ENCODE measurements at places on chromosomes 16 and 17. TPM values are rescaled to one million over a fixed set of nuclear protein-coding genes. Genes with fewer than 3 reads are reported as not detected.

Gene GPS2
- total RNA-seq: 92.7 TPM

Gene TMEM238L
- total RNA-seq: not detected

Gene ABCA6
- not detected for total RNA-seq

Gene KRTAP4-1
- total RNA-seq: not detected

Gene PLCG2
- 0.36 TPM for total RNA-seq

Gene PCGF2
- 7.6 TPM for total RNA-seq

Gene OR1A1
- total RNA-seq: not detected

Gene TBC1D26
- total RNA-seq: not detected

Gene TMC5
- not detected for total RNA-seq

Gene ABCC12
- total RNA-seq: 0.48 TPM

Gene TBC1D16
- total RNA-seq: 10.7 TPM

Gene TGFB1I1
- 27.5 TPM for total RNA-seq

Gene MARF1
- 11.9 TPM for total RNA-seq

Gene NKD1
- total RNA-seq: 14.2 TPM

Gene PLXDC1
- 1.4 TPM for total RNA-seq

Gene ITGB4
- 0.36 TPM for total RNA-seq

- DNase-seq: no peak
Observed at GRCh38 chr16:62240722-62241121, 204.5 kb upstream of the CDH8 start.

GRCh38 chr16:28092721-28093384 lies 29.3 kb upstream of the GSG1L start:
- peak; percentile 7 for DNase-seq

DNA sequence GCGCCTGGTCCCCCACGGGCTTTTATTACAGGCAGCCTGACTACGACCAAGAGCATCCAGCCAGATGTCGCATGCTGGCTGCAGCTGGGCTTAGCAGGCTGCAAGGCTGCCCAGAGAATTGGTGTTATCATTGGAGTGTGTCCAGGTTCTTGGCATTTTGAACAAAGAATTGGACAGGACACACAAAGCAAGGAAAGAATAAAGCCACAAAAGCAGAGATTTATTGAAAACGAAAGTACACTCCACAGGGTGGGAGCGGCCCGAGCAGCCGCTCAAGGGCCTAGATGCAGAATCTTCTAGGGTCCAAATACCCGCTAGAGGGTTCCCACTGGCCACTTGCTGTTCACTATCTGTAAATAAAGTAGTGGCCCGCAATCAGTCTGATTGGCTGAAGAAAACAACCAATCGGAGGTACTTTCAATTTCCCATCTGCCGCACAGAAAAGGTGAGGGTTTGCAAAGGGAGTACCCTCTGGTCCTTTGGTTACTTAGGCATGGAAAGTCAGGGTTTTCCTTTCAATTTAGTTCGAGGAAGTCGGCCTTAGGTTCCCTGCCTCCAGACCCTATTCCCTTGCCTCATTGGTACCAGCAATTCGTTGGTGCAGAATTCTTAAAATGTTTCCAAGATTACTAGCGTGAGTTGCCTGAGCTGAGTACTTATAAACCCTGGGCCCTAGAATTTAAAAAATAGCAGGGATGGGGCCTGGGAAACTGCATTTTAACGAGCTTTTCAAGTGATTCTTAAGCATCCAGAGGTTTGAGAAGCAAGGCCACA lies 38.5 kb upstream of the CNEP1R1 start:
- DNase-seq: peak; percentile 70

- no peak for DNase-seq
Observed at GRCh38 chr16:31157136-31157535, 7.3 kb upstream of the PRSS36 start.

DNA sequence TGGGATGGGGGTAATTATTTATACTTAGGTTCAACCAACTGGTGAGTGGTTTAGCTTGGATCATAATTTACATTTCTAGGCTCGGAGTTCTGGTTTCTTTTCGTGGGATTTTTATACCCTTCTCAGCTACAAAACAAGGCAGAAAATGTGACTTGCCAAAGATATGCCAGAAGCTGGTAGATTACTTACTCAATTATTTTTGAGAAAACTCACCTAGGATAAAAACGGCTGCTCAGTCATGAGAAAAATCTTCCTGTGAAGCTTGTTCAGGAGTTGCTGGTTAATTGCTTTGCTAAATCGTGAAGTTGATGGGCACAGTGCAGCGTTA lies 1.1 kb downstream of the NDEL1 start:
- DNase-seq: no peak

DNA sequence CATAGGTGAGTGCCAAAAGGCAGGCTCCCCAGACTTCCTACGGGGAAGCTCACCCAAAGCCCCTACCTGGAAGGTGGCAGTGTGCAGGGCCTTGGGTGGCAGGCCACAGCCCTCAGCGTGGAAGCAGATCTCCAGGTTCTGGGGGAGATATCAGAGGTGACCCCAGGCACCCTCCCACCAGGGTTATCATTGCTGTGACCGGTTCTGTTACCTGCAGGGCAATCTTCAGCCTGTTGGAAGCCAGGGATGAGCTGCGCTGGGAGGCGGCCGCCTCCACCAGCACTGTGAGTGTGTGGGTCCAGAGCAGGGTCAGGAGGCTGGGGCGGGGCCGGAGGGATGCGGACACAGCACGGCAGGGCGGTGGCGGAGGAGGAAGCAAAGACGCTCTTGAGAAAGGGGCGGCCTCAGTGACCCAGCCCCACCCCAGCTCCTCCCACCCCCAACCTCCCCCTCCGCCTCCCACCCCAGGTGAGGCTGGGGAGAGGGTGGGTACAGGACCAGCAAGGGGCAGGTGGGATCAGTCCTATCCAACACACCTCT lies 13.1 kb downstream of the UNC13D start:
- DNase-seq: no peak

DNA sequence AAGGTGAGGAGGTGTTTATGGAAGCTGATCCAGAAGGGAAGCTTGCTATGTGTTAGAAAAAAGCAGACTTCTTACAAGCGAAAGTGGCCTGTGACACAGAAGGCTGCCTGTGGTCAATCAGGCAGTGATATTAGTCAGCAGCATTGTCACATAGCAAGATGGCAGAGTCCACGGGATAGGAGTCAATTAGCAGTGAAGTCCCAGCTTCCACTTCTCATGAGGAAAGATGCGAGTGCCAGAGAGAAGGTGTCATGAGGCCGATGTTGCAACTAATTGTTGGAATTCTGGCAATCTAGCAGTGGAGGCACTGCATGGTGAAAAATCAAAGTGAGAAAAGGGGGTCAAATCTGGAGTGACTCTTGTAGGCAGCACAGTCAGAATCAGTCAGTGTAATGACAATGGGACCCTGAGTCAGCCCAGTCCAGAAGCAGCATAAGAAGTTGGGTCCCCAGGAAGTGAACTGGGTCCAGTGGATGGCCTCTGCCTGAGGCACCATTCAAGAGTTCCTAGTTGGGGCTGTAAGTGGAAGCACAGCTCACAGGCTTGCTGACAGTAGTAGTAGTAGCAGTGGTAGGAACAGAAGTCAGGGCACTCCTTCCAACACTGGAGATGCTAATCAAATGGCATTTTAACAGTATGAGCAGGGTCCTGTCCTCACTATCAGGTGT lies 85.1 kb downstream of the TNFRSF13B start:
- DNase-seq: no peak

GRCh38 chr17:61385577-61386236 lies 13.9 kb upstream of the TBX2 start:
- no peak for DNase-seq

DNA sequence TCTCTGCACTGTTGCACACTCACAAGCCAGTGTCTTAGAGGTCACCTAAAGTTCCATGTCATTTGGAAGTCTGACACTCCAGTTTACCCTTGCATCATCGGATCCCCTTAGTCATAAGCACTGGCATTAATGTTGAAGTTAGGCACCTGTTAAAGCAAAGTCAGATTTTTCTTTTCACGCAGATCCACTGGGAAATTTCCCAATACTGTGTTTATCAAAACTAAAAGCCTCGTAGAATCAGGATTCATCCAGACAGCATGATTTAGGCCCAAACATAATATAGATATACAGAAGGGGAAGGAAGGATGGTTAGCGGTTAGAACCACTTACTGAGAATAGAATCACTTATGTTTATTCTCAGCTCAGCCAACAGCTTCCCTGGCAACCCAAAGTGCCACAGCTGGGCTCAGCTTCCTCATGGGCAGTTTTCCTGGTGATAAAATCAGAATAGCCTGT lies 30.1 kb upstream of the HAPSTR1 start:
- DNase-seq: peak; percentile 59

DNA sequence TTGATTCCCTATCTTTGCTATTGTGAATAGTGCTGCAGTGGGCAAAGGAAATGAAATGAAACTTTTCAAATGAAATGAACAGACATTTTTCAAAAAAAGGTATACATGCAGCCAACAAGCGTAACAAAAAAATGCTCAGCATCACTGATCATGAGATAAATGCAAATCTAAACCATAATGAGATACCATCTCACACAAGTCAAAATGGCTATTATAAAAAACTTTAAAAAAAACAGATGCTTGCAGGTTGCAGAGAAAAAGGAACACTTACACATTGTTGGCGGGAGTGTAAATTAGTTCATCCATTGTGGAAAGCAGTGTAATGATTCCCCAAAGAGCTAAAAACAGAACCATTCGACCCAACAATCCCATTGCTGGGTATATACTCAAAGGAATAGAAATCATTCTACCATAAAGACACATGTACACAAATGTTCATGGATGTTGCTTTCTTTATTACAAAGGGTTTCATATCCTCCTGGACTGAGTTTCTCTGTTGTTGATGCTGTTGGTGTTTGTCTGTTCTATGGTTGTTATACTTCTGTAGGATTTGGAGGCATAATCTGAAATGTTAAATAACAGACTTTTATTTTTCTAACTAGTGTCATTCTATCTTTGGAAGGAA lies 99.3 kb upstream of the SOX9 start:
- no peak for DNase-seq

DNA sequence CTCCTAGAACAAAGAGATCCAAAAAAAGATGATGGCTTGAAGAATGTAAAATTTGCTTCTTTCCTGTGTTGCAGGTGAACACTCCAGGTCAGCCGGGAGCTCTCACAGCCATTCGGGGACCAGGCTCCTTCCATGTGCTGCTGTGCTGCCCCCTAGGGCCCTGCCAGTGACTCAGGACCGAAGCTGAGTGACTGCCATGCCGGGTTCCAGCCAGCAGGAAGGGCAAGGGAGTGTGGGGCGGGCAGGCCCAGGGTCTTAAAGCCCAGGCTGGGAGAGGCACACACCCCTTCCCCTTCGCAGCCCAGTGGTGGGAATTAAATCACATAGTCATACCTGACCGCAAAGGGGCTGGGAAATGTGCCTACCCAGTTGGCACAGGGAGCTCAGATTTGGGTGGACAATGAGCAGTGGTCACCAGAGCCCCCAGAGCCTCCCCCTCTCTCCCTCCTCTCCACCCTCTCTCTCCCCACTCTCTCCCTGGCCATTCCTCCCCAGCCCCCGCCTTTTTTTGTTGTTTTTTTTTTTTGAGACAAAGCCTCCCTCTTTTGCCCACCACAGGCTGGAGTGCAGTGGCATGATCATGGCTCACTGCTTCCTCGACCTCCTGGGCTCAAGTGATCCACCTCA lies 11.5 kb downstream of the EPOP start:
- peak; percentile 15 for DNase-seq

- DNase-seq: no peak
Observed at GRCh38 chr16:85449885-85450245, 163.3 kb upstream of the GSE1 start.

- DNase-seq: peak; percentile 57
Observed at GRCh38 chr17:49717371-49717861, 9.7 kb upstream of the SLC35B1 start.

DNA sequence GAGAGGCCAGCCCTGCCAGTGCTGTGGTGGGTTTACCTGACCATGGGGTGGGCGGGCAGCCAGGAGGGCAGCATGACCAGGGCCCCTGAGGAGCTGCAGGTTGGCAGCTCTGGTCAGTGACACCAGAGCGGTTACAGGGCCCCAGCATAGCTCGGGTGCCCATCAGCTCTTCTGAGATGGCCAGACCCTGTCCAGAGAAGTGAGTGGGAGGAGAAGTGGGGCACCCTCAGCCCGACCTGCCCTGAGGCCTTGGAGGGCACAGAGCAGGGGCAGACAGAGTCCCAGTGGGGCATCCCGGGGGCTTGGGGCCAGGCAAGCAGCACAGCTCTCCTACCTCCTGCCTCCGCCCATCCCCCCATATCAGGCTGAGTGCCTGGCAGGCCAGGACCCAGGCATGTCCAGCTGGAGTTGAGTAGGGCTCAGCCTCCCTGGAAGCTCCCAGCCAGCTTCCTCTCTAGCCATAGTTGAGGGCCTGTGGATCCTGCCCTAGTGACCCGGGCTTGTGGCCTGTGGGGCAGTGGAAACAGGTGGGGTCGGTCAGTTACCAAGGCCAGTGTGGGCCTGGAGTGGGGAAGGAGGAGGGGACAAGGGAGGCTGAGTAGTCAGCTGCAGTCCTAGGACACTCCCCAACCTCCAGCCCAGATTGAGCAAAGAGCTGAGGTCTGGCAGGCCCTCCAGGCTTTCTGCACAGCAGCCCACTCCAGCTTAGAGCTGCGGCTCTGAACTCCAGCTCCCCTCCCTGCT lies 83.5 kb downstream of the AMFR start:
- DNase-seq: no peak

DNA sequence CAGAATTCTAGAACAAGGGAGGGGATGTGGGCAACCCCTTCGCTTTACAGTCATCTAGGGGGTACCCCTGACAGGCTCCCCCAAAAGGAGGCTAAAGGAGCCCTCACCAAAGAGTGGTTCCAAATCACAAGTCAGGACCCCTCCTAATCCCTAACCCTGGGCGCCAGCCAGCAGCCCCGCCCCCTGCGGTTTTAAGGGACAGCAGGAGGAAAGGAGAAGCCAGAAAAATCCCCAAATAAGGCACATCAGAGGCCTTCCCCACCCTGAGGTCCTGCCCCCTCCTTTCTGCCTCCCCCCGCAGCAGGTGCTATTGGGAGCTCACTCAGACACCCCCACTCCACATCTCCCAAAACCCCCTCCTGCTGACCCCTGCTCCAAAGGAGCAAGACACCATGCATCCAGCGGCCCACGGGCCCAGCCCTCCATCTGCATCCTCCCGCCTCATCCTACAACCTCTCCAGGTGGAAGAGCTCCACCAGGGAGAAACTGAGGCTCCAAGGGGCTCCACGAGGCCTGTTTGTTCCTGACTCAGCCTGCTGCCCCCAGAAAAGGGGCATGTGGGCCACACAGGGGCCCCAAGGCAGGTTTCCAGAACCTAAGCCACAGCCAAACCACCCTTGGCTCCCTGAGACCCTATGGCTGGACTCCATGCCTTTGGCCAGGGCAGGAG lies 93.5 kb downstream of the GOSR1 start:
- no peak for DNase-seq

- DNase-seq: no peak
Observed at GRCh38 chr17:48255759-48256158, 148.2 kb downstream of the SNX11 start.

- peak; percentile 53 for DNase-seq
Observed at GRCh38 chr17:16915752-16916556, 56.0 kb downstream of the TNFRSF13B start.

- DNase-seq: no peak
Observed at GRCh38 chr16:68960910-68961309, 117.6 kb downstream of the TANGO6 start.

GRCh38 chr17:78528541-78528940 lies 48.7 kb downstream of the DNAH17 start:
- no peak for DNase-seq

DNA sequence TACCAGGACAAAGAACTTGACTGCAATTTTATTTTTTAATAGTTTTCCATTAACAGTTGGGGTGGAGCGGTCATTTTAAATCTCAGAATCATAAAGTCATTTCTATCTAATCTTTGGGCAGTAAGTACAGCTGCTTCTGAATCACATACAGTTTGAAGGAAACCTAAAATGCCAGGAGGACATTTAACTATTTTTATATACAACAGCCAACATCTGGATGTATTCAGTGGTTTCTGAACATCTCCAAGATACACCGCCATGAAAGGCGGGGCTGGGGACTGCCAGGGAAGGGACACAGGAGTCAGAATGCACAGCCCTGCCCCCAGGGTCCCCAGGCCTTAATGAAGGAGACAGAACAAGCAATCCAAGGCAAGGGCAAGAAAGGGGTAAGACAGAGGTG lies 392.3 kb downstream of the SLC39A11 start:
- DNase-seq: peak; percentile 67

All from RPMI7951 (cell line).